ENCODE measurements at places on chromosomes 13 and 19. TPM values are rescaled to one million over a fixed set of nuclear protein-coding genes. Genes with fewer than 3 reads are reported as not detected.

DNA sequence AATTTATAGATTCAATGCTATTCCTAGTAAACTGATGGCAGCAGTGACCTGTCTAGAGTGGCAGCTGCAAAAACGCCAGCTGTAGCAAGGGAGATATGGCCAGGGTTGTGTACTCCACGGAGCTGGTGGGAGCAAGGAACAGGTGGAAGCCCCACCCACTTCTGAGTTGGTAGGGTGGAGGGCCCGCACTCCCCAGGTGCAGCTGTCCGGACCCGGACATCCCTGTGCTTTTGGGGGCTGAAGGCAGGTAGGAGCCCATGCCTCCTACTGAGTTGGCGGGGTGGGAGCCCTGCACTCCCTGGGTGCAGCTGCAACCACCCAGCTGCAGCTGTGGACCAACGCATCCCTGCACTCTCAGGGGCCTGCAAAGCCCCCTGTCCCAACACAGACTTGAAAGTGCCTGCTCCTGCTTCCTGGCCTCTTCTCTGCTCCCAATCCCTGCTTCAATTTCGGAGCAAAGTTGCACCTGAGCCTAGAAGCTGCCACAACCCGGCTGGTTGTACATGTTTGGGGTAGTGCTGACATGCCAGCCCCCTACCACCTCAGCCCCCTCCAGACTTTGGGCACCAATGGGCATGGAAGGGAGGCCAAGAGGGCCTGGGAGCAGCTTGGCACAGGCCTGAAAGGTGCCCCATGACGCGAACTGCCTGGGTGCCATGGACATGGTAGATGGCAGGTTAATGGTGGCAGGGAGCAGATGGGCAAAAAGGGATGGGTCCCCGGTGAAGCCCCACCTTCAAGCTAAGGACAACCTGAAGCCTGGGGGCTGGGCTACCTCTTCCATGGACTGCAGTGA lies 19.8 kb downstream of the UGGT2 start:
- no peaks in the 10 kb centered on the region for H3K4me1 ChIP-seq
- no peak for DNase-seq
- H3K36me3 ChIP-seq = no peaks in the 10 kb centered on the region
- H3K4me3 ChIP-seq = no peak overlapping the region
- no peak overlapping the region for H3K27ac ChIP-seq

- H3K4me1 ChIP-seq = no peaks in the 10 kb centered on the region
- no peak for DNase-seq
- H3K36me3 ChIP-seq = no peaks in the 10 kb centered on the region
- H3K27ac ChIP-seq = no peak overlapping the region
- H3K27me3 ChIP-seq = no peaks in the 10 kb centered on the region
- H3K4me3 ChIP-seq = no peak overlapping the region
Observed at GRCh38 chr13:101121608-101122007, 294.7 kb downstream of the NALCN start.

- no peak for DNase-seq
- no peaks in the 10 kb centered on the region for H3K4me1 ChIP-seq
- no peaks in the 10 kb centered on the region for H3K36me3 ChIP-seq
- no peak overlapping the region for H3K4me3 ChIP-seq
Observed at GRCh38 chr19:28606269-28607032, 606.5 kb downstream of the UQCRFS1 start.

DNA sequence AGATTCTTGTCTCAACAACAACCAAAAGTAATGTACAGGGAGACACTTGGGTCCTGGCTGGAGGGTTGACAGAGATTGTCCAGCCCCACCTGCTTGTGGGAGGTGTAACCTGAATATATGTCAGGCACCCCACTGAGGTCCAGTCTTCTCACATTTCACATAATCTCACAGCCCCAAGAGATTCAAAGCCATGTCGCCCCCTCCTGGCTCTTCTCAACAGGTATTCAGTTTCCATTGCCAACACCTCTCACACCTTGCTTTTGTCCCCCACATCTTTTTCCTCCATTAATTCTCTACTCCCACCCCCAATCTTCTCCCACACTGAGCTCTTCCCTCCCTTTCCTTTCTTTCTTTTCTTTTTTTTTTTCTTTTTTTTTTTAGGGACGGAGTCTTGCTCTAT lies 11.2 kb downstream of the UNC13A start:
- no peak overlapping the region for H3K27ac ChIP-seq
- no peak overlapping the region for H3K4me3 ChIP-seq
- peaks cover 56% of the 10 kb centered on the region for H3K27me3 ChIP-seq
- no peak for DNase-seq
- H3K36me3 ChIP-seq = no peaks in the 10 kb centered on the region

Gene LHFPL6
- polyA plus RNA-seq = 87.1 TPM

Gene CEACAM4
- polyA plus RNA-seq = 0.13 TPM

GRCh38 chr19:21094347-21095025 lies 12.5 kb downstream of the ZNF714 start:
- H3K4me3 ChIP-seq = no peak overlapping the region
- H3K27me3 ChIP-seq = no peaks in the 10 kb centered on the region
- no peak overlapping the region for H3K27ac ChIP-seq
- no peak for DNase-seq
- no peaks in the 10 kb centered on the region for H3K4me1 ChIP-seq

GRCh38 chr13:53206455-53206854 lies 177.8 kb downstream of the OLFM4 start:
- no peaks in the 10 kb centered on the region for H3K36me3 ChIP-seq
- no peak overlapping the region for H3K4me3 ChIP-seq
- H3K4me1 ChIP-seq = no peaks in the 10 kb centered on the region

DNA sequence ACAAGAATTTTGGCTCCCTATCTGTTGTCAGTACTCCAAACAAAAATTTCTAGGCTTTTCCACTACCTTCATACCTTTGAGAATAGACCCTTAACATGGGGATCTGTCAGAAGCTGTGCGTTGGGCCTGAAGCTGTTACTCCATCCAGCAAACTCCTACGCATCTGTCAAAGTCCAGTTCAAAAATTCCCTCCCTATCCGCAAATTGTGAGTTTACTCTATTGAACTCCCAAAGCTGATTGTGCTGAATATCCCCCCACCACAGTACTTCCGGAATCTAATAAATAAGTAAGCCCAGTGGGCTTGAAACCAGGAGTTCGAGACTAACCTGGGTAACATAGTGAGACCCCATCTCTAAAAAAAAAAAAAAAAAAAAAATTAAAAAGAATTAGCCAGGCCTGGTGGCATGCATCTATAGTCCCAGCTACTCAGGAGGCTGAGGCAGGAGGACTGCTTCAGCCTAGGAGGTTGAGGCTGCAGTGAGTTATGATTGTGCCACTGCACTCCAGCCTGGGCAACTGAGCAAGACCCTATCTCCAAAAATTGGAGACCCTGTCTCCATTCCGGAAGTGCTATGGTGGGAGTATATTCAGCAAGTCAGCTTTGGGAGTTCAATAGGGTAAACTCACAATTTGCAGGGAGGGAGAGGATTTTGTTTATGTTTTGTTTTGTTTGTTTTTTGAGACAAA lies 930 bp upstream of the FBN3 start:
- DNase-seq = no peak
- H3K27ac ChIP-seq = no peak overlapping the region
- peaks cover 69% of the 10 kb centered on the region for H3K27me3 ChIP-seq
- H3K4me3 ChIP-seq = no peak overlapping the region
- H3K4me1 ChIP-seq = peaks cover 23% of the 10 kb centered on the region

Gene ALKBH7
- polyA plus RNA-seq = 46.3 TPM

GRCh38 chr19:3982701-3983541 lies 2.3 kb downstream of the EEF2 start:
- H3K4me1 ChIP-seq = peaks cover 20% of the 10 kb centered on the region
- no peak overlapping the region for H3K4me3 ChIP-seq
- no peak for DNase-seq
- H3K27me3 ChIP-seq = no peaks in the 10 kb centered on the region
- no peak overlapping the region for H3K27ac ChIP-seq

Gene HSPB6
- polyA plus RNA-seq = 65.5 TPM

Gene SPACA4
- 0.78 TPM for polyA plus RNA-seq

DNA sequence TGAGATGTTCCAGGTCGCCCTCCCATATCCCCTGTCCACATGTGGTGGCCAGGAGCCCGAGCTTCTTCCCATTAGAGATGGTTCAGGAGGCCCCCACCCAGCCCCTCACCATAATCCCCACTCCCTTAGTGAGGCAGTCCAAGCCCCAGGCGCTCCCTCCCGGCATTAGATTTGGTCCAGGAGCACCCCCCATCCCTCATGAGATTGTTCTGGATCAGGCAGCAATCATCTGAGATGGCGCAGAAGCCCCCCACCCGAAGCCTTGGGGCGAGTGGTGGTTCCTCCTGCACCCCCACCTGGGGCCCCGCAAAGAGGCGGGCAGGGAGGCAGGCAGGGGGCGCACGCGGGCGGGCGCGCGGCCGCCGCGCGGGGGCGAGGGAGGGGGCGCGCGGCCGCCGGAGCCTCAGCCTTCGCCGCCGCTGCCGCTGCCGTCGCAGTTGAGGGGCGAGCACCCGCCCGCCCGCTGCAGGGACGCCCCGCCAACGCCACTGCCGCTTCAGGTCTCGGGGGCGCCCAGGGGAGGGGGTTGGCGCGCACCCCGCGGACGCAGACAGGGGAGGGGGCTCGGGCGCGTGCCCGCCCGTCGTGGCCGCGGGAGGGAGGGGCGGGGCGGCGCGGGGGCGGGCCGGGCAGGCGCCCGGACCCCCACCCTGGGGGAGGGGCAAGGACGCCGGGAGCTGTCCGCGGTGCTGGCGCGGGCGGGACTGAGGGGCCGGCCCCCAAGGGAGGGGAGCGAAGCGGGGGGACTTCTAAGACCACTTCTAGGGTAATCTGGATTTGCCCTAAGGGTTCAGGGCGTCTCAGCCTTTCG lies 46.4 kb upstream of the SHKBP1 start:
- no peak overlapping the region for H3K27ac ChIP-seq
- no peaks in the 10 kb centered on the region for H3K36me3 ChIP-seq
- H3K4me1 ChIP-seq = no peaks in the 10 kb centered on the region
- no peak overlapping the region for H3K4me3 ChIP-seq
- H3K27me3 ChIP-seq = no peaks in the 10 kb centered on the region

- H3K27me3 ChIP-seq = peaks cover 41% of the 10 kb centered on the region
- H3K4me3 ChIP-seq = no peak overlapping the region
- H3K4me1 ChIP-seq = peaks cover 90% of the 10 kb centered on the region
- H3K27ac ChIP-seq = peak overlapping the region; percentile 92
Observed at GRCh38 chr19:1069009-1069779, 2.2 kb downstream of the ARHGAP45 start.

DNA sequence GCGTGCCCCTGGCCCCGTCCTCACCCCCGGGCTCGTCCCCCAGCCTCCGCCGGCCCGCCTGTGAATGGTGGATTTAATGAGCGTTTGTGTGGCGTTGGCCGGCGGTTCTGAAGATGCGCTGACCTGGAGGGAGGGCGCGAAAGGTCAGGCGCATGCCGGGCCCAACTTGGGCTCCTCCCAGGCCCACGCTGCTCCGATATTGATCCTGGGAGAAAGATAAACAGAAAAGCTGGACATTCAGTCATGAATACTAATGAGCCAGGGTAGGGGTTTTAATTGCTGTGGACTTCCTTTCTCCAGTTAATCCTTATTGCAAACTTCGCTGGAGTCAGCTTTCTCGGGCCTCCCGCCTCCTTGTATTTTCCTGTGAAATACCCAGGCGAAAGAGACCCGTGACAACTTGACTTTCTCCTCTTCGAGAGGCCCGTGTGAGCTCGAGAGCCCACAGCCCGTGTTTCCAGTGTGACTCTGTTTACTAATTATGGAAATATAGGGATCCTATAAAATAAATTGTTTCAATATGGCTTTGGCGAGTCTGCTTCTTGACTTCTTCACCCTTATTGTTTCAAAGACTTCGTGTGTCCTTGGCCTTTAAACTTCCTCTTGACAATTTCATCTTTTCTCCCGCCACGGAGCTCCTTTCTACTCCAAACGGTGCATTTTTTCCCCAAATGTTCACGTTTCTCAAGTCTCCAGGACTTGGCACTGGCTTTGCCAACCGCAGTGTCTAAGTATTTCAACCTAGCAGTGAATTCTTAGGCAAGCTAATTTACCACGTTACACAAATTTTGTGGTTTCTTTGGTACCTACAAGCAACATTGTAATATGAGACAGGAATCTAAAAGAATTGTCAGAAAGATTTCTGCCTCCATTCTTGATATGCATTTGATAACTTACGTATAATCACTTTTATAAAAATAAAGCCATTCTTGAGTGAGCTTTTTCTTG lies 10.5 kb downstream of the ZIC2 start:
- H3K4me3 ChIP-seq = no peak overlapping the region
- no peak for DNase-seq
- H3K27me3 ChIP-seq = peaks cover 100% of the 10 kb centered on the region
- no peak overlapping the region for H3K27ac ChIP-seq

DNA sequence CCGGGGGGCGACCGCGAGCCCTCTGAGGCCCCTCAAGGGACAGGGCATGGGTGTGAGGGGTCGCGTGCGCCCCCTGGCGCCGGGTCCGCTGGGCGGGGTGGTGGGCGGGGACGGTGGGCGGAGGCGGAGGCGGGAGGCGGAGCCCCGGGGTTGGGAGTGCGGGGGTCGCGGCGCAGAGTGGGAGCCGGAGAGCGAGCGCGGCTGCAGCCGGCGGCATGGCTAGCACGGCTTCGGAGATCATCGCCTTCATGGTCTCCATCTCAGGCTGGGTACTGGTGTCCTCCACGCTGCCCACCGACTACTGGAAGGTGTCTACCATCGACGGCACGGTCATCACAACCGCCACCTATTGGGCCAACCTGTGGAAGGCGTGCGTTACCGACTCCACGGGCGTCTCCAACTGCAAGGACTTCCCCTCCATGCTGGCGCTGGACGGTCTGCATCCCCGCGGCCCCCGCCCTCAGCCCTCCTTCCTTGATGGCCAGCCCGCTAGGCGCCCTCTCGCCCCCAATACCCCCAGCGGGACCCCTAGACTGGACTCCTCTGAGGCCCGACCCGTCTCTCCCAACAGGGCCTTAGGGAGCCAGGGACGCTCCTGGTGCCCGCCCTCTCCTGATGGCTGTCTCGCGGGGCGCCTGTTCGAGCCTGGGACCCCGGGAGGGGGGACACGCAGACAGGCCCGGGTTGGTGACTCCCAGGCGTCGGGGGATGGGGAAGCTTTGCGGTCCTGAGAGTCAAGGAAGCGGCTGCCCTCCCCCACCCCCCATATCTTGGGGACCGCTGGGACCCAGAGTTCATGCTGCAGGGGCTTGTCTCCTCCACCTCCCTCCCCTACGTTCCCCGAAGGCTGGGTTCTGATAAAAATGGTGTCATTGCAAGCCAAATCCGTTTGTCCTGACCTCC lies at the start of gene CLDN10:
Gene CLDN10, plus strand, starts transcription at position 182 of the 903 bp plus-strand sequence. Its CDS starts 34 bp downstream, at position 216.
- H3K4me3 ChIP-seq = no peak within 1 kb of the TSS
- DNase-seq = peak; percentile 77
- H3K36me3 ChIP-seq = no peaks in the 10 kb centered on the region
- H3K27ac ChIP-seq = no peak within 1 kb of the TSS
- H3K27me3 ChIP-seq = peaks cover 57% of the 10 kb centered on the region
- H3K4me1 ChIP-seq = no peaks in the 10 kb centered on the region

Gene FCAR
- 0.69 TPM for polyA plus RNA-seq

DNA sequence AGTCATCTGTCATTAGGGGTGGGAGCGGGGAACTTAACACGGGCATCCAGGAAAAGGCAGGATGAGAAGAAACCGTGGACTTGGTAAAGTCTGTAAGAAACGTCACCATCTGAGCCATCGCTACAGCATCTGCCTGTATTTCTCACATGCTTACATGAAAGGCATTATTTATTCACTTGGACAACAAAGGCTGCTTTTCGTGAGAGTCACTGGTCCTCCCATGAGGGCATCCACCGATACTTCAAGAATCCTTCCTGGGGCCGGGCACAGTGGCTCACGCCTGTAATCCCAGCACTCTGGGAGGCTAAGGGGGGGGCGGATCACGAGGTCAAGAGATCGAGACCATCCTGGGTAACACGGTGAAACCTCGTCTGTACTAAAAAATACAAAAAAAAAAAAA lies 16.1 kb downstream of the ZNF446 start:
- H3K36me3 ChIP-seq = no peaks in the 10 kb centered on the region
- no peak overlapping the region for H3K27ac ChIP-seq
- no peaks in the 10 kb centered on the region for H3K4me1 ChIP-seq
- DNase-seq = no peak
- no peaks in the 10 kb centered on the region for H3K27me3 ChIP-seq
- H3K4me3 ChIP-seq = no peak overlapping the region

Measured in left lung (tissue), 14 donors.